EH (cell line): ENCODE measurements at places on chromosomes 12 and 14.

DNA sequence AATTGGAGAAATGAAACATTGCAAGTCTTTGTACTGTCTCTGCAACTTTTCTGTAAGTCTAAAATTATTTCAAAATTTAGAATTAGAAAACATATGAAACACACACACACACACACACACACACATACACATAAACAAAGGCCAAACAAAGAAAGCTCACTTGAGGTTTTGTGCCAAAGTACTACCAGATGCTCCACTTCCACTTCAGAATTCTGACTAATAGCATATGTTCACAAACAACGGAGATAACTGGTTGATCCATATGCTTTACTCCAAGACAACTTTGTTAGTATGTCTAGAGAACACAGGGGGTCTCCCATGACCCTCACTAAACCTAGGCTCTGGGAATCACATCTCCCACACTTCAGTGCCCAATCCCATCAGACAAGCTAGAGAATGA is 133.8 kb upstream of the CLEC14A start:
- DNase-seq: peak; percentile 36

DNA sequence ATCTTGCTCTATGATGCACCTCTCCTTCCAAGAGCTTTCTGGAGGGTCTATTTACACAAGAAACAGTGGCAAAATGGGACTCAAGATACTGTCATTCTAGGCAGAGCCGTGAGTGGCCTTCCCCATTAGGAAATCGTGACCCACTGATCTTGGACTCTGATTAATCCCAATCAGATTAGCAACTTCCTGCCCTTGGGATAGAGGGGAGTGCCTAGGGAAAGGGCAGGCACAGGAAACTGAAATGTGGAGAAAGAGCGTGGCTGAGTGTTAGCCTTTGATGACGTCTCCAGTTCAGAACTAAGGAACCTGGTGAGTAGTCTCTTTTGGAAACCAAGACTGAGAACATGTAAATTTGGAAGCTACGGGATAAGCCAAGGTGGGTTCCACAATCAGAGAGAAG is 76.1 kb downstream of the NUAK1 start:
- DNase-seq: peak; percentile 28

GRCh38 chr12:100833282-100833681 is 38.7 kb downstream of the ANO4 start:
- DNase-seq: peak; percentile 23

DNA sequence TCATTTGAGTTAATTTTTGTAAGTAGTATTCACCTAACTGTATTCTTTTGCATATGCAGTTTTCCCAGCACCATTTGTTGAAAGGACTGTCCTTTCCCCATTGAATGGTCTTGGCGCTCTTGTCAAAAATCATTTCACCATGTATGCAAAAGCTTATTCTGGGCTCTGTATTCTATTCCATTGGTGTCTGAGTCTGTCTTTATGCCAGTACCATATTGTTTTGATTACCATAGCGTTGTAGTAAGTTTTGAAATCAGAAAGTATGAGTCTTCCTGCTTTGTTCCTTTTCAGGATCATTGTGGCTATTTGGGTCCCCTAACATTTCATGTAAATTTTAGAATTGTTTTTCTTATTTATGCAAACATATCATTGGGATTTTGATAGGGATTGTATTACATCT is 508.7 kb upstream of the RGS6 start:
- DNase-seq: no peak

GRCh38 chr14:61611880-61612630 is 83.3 kb upstream of the HIF1A start:
- DNase-seq: peak; percentile 81

GRCh38 chr12:19018302-19018970 is 111.1 kb upstream of the PLEKHA5 start:
- peak; percentile 89 for DNase-seq

GRCh38 chr12:127726671-127727315 is 540.2 kb upstream of the TMEM132C start:
- DNase-seq: no peak

DNA sequence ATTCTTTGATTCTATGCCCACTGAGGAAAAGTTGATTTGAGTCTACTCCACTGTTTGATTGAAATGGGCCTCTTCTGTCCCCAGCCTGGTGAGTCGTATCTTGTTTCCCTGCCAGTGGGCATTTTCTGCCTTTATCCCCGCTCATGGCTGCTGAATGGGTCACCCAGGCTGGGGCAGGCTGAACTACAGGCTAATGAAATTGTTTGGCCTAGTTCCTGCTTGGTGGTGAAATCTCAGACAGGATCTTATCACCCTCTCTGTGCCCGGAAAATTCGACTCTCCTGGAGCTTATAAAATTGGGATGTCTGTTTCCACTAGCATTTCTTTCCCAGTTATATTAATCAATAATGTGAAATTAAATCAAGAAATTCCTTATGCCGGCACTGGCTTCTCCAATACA is 65.0 kb downstream of the CHST11 start:
- peak; percentile 25 for DNase-seq

GRCh38 chr12:76329606-76330005 is 18.6 kb downstream of the BBS10 start:
- no peak for DNase-seq

DNA sequence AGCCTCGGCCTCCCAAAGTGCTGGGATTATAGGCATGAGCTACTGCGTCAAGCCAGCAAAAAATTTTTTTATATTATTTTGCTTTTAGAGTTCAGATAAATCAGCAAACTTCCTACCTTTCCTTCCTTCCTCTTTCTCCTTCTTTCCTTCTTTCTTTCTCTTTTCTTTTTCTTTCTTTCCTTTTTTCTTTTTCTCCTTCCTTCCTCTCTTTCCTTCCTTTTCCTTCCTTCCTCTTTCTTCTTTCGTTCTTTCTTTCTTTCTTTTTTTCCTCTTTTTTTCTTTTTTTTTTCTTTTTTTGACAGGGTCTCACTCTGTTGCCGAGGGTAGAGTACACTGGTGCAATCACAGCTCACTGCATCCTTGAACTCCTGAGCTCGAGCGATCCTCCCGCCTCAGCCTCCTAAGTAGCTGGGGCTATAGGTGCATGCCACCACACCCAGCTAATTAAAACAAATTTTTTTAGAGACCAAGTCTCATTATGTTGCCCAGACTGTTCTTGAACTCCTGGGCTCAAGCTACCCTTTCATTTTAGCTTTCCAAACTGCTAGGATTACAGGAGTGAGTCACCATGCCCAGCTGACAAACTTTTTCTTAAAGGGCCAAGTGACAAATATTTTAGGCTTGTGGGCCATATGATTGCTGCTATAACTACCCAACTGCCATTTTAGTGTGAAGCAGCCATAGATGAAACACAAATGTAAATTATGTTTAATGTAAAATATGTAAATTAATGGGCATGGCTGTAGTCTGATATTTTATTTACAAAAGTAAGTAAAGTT is 7.1 kb upstream of the WASHC4 start:
- DNase-seq: peak; percentile 73

- peak; percentile 93 for DNase-seq
Measured at GRCh38 chr12:25830456-25830855, 128.0 kb upstream of the RASSF8 start.
